ENCODE measurements at places on chromosomes 7 and 10.

DNA sequence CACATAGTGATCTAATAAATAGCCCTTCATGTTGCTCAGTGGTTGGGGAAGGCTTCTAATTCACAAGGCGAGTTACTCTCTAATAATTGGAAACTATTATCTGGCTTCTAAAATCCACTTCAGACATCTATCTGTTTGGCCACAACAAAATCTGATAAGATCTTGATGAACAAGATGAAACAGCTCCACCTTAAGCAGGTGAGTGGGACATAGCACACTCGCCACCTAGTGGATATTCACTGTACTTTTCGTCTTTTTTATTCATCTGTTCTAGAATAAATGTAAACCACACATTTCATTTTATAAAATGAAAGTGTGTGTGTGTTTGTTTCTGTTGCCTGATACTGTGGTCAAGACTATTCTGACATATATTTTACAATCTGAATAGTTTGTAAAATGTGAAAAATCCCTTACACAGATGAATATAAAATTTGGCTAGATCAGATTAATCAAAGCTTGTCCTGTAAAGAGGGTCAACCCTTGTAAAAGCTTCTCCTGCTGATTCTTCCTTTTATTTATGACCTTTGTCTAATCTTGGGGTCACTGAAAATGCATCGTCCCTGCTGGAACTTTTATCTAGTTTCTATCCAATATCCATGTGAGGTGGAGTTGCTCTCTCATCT lies 26.5 kb upstream of the CNTNAP2 start:
- no peak for DNase-seq

- no peak for DNase-seq
Observed at GRCh38 chr10:61985715-61986114, 84.2 kb downstream of the ARID5B start.

GRCh38 chr7:365593-365992 lies 75.6 kb downstream of the FOXL3 start:
- DNase-seq = no peak

GRCh38 chr7:20216406-20217036 lies 663 bp downstream of the MACC1 start:
- DNase-seq = no peak

GRCh38 chr7:154844499-154844898 lies 158.4 kb downstream of the PAXIP1 start:
- DNase-seq = no peak

DNA sequence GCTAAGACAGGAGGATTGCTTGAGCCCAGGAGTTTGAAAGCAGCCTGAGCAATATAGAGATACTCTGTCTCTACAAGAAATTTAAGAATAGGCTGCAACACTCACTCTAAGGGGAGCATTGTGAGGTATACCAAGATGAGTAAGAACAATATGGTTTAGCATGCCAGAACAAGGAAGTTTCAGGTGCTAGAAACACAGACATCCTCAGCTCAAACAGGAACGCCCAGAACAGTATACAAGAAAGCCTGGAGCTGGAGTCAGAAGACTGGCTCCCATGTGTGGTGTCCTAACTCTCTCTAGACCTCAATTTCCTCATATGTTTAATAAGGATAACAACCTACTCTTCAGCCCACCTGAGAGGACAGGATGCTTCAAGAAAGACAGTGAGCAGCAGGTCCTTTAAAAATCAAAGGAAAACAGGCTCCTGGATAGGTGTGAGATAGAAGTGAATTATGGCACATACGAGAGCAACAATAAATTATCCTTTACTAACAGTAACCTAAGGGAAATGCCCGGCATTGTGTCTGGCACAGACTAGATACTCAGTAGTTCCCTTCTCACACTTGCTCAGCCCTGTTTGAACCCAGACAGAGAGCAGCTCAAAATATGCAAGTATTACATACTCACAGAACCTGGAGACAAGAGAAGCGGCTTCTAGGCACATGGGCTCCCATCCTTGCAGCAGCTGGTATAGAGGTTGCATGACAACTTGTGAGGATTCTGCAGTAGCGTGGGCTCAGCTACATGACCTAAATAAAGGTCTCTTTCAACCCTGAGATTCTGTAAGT lies 45.4 kb downstream of the KAT6B start:
- DNase-seq = no peak

GRCh38 chr10:528173-529165 lies 161.0 kb downstream of the DIP2C start:
- DNase-seq = no peak

- no peak for DNase-seq
Observed at GRCh38 chr10:95440756-95441546, 120.2 kb downstream of the SORBS1 start.

Data from iPS DF 19.7 (cell line).